ENCODE measurements at places on chromosomes 11 and 22. TPM values are rescaled to one million over a fixed set of nuclear protein-coding genes. Genes with fewer than 3 reads are reported as not detected.

DNA sequence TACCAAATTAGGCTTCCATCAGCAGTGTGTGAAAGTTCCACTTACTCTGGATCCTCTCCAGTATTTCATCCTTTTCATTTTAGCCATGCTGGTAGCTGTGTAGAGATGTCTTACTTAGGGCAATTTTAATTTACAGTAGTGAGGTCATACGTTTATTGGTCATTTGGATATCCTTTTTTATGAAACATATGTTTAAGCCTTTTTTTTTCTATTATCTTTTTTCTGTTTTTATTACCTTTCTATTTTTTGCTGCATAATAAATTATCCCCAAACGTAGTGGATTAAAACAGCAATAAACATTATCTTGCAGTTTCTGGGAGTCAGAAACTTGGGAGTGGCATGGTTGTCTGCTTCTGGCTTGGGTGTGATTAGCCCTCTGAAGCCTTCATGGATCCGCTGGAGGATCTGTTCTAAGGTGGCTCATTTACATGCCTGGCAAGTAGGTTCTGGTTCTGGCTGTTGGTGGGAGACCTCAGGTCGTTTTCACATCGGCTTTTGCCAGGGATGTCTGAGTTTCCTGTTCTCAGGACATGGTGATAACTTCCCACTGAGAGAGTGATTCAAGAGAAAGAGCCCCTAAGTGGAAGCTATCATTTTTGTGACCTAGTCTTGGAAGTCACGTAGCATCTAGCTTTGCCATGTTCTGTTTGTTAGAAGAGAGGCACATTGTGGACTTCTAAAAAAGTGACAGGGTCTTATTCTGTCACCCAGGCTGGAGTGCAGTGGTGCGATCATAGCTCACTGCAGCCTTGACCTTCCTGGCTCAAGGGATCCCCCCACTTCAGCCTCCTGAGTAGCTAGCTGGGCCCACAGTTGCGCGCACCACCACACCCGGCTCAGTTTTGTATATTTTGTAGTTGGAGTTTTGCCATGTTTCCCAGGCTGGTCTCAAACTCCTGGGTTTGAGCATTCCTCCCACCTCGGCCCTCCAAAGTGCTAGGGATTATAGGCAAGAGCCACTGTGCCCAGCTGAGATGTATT is 38.6 kb downstream of the PPP6R3 start:
- DNase-seq, result no peak

GRCh38 chr11:70445091-70445490 is 46.8 kb downstream of the CTTN start:
- no peak for DNase-seq

The OR5D18 gene
- total RNA-seq, result not detected

The OR56A1 gene
- not detected for total RNA-seq

The SMTNL1 gene
- not detected for total RNA-seq

The PTPRCAP gene
- total RNA-seq, result not detected

The CYTH4 gene
- total RNA-seq, result not detected
